Right lobe of liver (tissue), 6 donors: ENCODE measurements at places on chromosomes 5 and 9. TPM values are rescaled to one million over a fixed set of nuclear protein-coding genes. Genes with fewer than 3 reads are reported as not detected.

GRCh38 chr9:80175286-80176150, 603.8 kb downstream of the TLE4 start:
- no peak for DNase-seq

GRCh38 chr5:159422361-159422760, 92.1 kb upstream of the IL12B start:
- DNase-seq = no peak

DNA sequence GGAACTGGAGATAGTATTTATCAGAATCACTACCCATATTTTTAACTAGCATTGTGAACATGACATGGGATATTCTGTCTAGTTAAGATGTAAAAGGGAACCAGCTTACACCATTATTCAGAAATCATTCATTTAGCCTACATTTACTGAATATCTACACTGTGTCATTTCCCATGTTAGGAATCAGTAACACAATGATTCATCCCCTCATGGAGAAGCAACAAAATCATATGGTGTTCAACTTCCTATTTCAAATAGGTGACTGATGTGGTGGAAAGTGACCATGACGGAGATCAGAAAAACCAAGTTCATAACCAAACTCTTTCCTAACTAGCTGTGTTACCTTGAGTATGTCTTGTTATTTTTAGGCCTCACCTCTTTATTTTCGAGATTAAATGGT, 550.0 kb upstream of the TUSC1 start:
- DNase-seq = no peak

Gene CDC20B
- not detected for total RNA-seq

GRCh38 chr5:104353371-104353770, 790.8 kb upstream of the NUDT12 start:
- no peak for DNase-seq

Gene AGXT2
- 24.7 TPM for total RNA-seq

DNA sequence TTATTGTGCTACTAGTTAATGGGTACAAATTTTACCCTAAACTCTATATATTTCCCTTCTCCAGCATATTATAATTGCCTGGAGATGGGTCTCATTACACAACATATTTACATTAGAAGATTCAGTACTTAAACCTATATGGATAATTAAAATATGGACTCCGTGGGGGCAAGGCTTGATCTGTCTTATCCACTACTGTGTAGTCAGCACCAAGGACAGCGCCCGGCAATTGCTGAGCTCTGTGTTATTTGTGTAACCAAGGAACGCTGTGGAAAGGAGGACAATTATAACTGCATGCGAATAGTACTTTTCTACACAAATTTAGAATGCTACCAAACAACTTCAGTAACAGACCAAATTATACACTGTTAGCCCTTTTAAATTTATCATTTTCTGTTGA, 77.7 kb downstream of the DNAH5 start:
- DNase-seq = no peak

Gene SLC4A9
- not detected for total RNA-seq

DNA sequence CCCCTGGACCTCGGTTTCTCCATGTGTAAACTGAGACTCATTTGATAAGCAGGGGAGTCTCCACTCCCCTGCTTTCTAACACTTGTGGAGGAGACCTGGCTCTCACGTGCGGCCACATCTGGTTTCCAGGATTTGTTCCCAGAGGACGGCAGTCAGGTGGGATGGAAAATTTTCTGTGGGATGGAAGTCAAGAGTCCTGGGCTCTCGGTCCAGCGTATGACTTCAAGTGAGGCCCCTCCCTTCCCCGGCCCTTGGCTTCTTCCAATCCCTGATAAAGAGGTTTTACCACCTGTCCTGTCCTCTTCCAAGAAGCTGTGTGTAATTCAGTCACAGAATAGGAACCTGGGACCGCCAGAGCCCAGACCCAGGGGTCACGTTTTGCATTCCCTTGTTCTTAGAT, 35.0 kb downstream of the TMOD1 start:
- DNase-seq = no peak

Gene ORM1
- total RNA-seq = 28,471 TPM

DNA sequence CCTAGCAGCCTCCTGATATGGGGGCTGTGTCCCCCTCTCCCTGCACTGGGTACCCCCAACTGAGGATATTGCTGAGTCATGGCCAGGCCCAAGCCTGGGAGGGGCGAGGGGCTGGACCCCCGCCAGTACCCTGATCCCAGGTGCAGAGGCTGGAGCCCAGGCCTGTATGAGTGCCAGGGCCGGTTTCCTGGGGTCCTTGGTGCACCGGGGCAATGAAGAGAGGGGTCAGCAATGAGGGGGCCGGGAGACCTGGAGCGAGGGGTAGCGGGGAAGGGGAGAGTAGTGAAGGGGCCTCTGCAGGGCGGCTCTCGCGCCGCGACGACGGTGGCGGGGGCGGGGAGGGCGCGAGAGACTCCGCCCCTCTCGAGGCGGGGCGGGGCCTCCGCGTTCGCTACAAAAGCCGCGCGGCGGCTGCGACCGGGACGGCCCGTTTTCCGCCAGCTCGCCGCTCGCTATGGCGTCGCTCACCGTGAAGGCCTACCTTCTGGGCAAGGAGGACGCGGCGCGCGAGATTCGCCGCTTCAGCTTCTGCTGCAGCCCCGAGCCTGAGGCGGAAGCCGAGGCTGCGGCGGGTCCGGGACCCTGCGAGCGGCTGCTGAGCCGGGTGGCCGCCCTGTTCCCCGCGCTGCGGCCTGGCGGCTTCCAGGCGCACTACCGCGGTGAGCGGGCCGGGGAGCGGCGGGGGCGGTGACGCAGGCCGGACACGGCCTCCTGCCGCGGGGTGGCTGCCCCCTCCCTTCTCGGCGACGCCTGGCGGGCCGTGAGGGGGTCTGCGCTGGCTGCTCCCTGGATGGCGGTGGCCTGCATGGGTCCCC, at the start of gene SQSTM1:
SQSTM1 (plus strand) TSS at position 423 of the 815 bp plus-strand sequence; CDS start at position 455, 32 bp downstream.
- DNase-seq = peak; percentile 91

DNA sequence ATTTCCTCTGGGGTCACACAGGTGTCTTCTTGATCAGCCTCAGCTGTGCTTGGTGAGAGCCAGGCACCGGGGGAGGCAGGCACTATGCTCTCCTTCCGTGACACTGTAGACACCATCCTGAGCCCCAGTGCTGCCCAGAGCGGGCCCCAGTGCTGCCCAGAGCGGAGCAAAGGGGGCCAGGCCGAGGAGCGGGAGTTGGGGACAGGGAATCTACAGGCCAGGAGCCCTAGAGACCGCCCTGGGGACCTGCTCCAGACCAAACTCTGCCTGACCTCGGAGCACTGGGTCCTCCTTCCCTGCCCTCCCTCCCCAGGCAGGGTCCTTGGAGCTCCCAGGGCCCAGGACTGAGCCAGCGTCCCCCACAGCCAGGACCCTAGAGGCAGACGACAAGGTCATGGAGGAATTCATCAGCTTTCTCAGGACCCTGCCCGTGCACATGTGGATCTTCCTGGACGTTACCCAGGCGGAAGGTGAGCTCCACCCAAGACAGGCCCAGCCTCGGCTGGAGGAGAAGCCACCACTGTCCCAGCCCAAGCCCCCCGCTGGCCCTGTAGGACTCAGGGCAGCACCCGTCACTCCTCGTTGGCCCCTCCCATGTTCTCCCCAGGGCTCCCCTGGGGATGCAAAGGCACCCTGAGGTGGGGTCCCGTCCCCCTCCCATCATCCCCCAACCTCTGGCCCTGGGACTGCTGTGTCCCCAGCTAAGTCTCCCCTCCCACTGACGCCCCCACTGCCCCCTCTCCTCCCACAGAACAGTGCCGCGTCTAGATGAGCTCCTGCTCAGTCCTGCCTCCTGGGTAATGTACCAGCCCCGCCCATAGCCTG, 30.2 kb downstream of the PAEP start:
- peak; percentile 13 for DNase-seq

- DNase-seq = peak; percentile 90
These were observed at the start of gene ARAP3 for GRCh38 chr5:141681695-141682641. Gene ARAP3 (minus strand): TSS chr5:141682230. CDS start chr5:141680486, 1,744 bp downstream.
